ENCODE measurements at places on chromosomes 7 and 10.

DNA sequence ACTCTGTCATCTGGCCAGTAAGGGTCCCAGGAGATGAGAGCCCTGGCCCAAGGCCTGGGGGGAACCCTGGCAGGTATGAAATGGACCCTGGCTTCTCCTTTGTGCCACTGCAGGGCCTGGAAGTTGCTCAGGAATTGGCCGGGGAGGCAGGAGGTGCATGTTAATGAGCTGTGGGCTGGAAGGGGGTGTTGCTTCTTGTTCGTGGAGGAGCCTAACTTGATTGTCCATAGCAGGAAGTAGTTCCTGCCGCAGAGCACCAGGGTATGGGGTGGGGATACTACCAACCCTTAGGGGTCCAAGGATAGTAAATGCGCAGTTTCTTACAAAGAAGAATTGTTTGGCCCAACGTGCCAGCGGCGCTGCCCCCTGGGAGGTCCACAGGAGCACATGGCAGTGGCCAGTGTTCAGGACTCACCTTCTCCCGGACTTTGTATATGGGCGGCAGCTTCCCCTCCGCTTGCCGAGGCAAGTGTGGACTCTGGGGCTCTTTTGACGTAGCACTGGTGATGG lies 21.5 kb downstream of the TEX36 start:
- DNase-seq = no peak

DNA sequence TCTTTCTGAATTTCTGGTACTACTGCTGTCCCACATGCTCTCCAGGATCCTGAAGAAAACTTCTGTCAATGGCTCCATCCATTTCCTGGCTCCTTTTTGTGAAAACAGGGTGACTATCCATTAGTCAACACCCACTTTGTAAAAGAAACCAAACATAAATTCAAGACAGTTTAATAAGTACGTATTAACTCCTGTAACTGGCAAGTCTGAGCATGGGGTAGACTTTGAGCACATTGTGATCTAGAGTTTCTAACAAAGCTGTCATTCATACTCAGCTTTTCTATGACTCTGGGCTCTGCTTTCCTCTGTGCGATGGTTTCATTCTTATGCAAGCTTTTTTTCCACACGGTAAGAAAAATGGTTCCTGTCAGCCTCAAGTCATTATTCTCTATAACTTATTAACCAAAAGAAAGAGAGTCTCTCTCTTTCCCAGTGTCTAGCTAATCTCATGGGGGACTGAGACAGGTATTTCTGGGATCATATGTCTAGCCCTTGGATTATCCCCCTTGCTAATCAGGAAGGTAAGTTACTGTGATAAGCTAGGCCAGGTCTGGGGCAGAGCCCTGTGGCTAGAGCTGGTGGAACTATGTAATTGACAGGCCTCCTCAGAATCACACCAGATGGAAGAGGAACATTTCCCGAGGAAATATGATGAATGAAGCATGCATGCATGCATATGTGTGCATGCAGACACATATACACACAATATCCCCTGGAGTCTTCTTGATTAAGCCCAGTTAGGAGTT lies 98.5 kb downstream of the GNAI1 start:
- no peak for DNase-seq

DNA sequence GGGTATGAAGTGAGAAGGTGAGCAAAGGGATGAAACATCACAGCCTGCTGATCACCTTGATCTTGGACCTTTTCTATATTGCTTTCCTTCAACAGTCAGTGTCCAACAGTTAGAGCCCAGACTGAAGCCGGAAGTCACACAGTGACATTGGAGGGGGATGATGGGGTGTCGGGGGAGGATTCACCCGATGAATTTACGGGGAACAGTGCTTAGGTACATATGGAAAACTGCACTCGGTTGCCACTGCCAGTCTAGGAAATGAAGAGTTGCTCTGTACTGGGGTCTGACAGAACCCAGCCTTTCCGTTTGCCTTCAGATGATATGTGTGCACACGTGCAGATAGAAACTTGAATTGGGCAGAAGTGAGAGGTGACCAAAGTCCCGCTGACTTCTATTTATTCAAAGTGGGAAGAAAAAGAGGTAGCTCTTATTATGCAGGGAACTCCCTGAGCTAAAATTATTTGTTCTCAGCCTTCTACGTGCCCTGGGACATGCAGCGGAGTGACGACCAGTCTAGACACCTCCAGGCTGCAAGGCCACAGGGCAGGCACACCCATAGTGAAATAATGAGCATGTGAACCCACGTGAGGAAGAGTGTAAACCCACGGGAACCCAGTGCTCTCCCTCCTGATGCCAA lies 107.2 kb upstream of the INHBA start:
- no peak for DNase-seq

DNA sequence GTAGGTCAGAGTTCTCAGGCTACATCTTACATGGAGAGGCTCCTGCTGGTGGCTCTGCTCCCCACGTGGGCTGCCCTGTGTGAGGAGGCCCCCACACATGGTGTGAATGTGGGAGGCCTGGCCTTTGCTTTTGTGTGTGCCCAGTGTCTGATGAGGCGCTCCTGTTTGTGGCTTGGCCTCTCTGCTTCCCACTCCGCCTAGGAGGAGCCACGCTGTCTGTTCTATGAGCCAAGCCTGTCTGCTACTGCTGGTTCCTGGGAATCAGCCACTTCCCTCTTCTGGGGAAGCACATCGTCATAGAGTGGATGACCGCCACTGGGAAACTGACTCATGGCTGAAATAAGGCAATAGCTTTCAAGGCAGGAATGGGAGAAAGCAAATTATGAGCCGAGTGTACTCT lies 87.1 kb downstream of the CYP26A1 start:
- DNase-seq = no peak

DNA sequence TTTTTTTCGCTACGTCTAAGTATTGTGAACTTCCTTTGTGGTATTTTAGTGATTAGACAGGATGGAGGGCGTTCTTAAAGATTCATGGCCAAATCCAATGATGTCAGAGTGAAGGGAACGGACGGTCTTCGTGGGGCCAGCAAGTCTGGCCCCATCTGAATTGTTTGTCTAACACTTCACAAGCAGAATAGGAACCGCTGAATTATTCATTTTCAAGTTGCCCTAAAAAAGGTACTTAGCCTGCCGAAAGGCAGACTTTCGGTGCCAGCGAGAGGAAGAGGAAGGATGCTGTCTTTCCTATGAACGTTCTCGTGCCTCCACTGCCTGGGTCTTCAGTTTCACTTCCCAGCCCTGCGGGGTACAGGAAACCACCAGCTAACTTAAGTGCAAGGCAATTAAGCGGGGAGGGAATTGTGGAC lies 145.7 kb upstream of the SH2B2 start:
- DNase-seq = no peak

- DNase-seq = no peak
These were observed 106.5 kb downstream of the PRLHR start for GRCh38 chr10:118488710-118489497.

- DNase-seq = no peak
These were observed 58.9 kb upstream of the WAPL start for GRCh38 chr10:86580521-86580891.

GRCh38 chr7:104956753-104957450 lies 57.1 kb upstream of the KMT2E start:
- no peak for DNase-seq

GRCh38 chr10:133186416-133187090 lies 26.5 kb downstream of the KNDC1 start:
- DNase-seq = no peak

GRCh38 chr10:11159543-11160215 lies 142.0 kb downstream of the CELF2 start:
- no peak for DNase-seq

DNA sequence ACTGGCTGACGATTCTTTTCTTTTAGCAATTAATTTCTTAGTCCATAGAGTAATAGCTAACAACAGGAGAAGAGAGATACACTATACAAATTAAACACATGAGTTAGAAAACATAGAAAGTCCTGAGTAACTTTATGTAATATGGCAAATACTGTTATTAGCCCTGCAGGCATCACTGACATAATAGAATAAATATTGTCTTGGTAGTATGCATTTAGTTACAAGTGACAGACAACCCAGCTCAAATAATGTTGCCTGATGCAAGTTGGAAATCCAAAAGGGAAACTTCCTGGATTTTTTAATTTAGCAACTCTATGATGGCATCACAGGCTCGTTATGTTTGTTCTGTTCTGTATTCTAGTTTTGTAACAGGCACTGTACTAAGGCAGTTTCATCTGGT lies 95.1 kb downstream of the DKK1 start:
- DNase-seq = no peak

DNA sequence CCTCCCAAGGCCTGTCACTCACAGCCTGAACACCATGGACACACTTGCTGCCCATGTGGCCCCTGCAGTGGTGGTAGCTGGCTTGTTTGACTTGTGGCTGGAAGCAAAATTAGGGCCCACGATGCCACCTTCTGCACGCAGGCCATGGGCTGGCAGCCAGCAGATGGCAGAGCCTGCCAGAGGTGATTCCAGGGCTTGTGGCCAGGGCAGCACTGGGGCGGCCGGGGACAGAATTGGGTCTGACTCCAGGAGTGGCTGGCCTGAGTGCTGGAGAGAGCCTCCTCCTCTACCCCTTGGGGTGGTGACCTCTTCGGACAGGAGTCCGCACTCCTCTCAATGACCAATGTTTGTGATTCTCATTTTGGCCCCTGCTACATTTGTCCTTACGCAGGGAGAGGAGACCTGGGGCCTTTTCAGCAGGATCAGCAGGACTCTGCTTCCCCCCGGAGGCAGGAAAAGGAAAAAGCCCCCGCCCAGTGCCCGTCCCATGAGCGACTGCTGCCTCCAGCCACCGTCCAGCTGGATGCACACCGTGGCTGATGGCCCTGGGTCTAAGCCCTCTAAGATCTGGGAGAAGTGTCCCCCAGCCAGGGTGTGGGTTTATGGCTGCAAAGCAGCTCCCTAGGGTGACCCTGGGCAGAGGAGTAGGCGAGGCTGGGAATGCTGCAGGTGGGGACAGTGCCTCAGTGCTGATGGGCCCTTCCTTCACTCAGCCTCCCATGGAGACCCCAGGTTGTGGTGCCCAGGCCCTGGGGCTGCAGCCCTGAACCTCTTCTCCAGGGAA lies 26.5 kb downstream of the DNAJB12 start:
- DNase-seq = no peak

GRCh38 chr7:55425141-55425752 lies 60.1 kb downstream of the LANCL2 start:
- DNase-seq = no peak

GRCh38 chr10:29830531-29831512 lies 196.1 kb upstream of the SVIL start:
- no peak for DNase-seq

DNA sequence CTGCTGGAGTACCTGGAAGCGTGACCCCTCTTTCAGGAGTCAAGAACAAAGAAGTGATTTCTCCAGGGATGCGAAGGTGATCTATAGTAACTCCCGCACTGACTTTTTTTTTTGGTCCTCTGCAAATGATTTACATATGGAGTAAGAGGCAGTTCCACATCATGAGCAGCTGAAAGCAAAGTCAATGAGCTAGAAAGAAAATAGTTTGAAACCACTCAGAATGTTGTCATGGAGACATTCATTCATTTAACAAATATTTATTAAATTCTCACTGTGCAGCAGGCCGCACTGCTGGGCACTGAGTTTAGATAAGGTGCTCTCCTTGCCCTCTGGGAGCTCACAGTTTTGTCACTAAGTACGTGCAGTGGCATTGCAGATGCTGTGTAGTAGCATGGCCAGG lies 206.7 kb downstream of the CAMK1D start:
- DNase-seq = no peak

DNA sequence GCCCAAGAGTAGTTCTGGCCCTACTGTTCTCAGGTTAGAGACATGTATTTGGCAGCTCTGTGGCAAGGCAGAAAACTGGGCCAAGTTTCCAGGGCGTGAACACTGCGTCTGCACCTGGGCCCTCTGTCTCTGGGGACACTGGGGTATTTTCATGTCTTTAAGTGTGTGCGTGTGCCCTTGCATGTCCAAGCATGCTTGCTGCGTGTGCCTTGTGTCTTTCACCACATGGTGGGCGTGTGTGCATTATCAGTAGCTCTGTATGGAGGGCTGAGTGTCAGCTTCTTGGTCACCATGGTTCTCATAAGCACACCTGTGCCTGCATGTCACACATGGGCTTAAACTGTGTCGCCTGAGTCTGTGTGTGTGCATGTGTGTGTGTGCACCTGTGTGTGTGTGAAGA lies 69.3 kb downstream of the HIPK2 start:
- no peak for DNase-seq

DNA sequence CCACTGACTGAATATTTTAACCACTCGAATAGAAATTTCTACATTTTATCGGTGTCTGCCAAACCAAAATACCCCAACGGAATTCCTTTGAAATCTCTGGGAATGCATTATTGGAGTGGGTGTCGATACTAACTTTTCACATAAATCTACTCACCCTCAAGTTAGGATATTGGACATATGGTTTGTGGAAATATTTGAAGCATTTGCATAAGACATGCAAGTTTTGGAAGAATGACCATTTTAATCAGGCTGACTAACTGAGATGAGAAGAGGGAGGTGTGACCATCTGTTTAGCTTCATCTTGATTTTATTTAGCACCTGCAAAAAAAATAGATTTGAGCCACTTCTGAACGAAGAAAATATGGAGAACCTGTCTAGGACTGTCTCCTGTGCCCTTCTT lies 61.2 kb downstream of the KLF6 start:
- DNase-seq = no peak

DNA sequence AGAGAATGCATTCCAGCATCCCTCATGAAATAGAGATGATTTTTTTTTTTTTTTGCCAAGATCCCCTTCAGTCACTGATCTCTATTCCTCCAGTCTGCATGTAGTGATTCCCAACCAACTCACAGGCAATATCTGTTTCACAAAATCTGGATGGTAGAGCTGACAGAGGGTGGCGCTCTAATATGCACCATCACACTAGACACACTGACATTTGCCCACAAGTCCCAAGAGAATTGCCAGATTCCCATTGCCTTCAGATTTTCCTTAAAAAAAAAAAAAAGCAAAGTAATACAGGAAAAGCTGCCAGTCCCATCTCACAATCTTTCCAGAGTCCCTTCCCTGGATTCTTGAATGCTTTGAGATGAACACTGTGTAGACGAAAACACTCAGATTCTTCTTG lies 301.0 kb downstream of the SORCS1 start:
- DNase-seq = no peak

- no peak for DNase-seq
These were observed 95.3 kb downstream of the PARD3 start for GRCh38 chr10:34719746-34720145.

DNA sequence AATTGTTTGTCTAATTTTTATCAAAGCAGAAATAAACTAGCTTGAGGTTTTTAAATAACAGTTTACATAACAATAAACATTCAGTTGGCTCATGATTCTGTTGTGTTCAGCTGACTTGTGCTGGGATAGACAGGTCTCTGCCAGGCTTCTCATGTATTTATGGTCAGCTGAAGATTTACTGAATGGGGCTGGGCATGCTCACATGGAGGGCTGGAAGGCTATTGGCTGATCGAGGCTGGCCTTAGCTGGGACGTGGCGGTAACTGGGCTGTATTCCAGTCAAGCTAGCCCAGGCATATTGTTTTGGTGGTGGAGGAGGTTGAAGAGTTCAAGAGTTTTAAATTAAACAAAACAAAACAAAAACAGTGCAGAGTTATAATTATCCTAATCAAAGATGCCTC lies 251.0 kb upstream of the MTPN start:
- DNase-seq = no peak
